ENCODE measurements at places on chromosomes 12 and 14.

GRCh38 chr14:22500954-22501726 lies 87.9 kb downstream of the DAD1 start:
- no peak for DNase-seq

- peak; percentile 65 for DNase-seq
Measured at GRCh38 chr14:51780006-51780692, 80.3 kb upstream of the GNG2 start.

GRCh38 chr12:65882486-65882885 lies 58.2 kb downstream of the HMGA2 start:
- no peak for DNase-seq

- no peak for DNase-seq
Measured at GRCh38 chr14:65321370-65321875, 91.1 kb upstream of the FUT8 start.

GRCh38 chr12:50699154-50699553 lies 64.7 kb upstream of the ATF1 start:
- DNase-seq, result no peak
